Activated T-cell treated with anti-CD3 and anti-CD28 coated beads, Interleukin-2, amount 50 U/mL, for 72 hours (primary cell): ENCODE measurements at places on chromosomes 12 and 14.

GRCh38 chr14:99560922-99561683 is 42.9 kb downstream of the CCDC85C start:
- DNase-seq: no peak

DNA sequence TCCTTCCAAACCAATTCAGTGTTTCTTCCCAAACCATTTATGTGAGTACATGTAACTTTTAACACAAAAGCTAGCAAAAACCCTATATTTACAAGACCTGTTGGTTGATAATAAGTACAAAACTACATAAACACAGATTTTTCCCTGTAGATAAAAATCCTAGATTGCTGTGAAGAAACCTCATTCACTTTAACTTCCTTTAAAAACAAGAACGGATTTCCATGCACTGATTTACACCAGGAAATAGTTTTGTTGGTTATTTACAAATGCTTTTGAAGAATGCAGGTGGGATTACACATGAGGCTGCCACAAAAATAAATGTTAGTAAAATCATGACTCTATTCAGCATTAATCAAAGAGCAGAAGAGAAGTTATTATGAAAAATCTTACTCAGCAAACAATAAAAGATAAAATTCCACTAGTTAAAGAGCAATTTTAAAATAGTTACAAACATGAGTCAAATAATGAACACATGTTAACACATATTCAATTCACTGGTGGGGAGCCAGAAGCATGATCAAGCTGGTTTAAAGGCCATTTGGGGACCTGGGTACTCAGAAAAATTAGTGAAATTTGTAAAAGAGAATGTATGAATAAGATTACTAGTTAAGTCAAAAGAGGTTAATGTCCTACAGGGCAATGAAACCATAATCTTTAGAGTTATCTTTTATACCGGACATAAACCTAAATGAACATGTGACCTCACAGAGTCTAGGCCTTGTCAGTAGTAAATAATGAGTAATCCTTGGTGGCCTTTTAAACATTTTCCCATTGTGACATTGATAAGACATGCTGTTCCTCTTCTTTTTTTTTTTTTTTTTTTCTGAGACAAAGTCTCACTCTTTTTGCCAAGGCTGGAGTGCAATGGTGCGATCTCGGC is 79.9 kb downstream of the PHLDA1 start:
- no peak for DNase-seq

GRCh38 chr12:122929812-122930211 is 33.9 kb upstream of the VPS37B start:
- no peak for DNase-seq

DNA sequence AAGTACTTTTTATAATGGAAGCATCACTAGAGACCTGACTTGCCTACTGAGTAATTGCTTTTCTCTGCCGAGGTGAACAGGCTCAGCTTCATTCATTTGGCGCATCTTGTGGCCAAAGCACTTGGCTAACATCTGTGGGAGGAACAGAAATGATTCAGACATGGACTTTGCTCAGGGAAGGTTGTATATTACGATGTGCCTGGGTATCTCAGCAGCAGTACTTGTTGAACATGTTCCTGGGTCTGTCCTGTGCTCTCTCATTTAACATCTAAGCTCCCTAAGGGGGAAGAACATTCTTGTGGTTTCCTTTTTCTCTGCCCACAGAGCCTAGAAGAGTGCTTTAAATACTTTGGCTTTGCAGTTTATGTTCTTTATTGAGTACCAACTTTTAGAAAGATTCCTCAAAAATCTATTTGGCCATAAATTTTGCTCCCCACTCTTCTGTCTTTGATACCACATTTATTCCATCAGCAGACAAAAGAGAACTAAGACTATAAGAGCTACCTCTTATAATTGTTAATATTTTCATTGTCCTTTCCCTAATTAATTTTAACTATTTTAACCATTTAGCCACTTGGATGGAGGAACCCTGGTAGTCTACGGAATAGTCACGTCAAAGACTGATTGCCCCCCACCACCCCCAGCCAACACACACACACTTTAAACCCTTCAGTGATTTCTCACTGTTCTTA is 101.2 kb upstream of the EGLN3 start:
- peak; percentile 4 for DNase-seq

GRCh38 chr12:56840922-56841321 is 77.8 kb downstream of the HSD17B6 start:
- no peak for DNase-seq

DNA sequence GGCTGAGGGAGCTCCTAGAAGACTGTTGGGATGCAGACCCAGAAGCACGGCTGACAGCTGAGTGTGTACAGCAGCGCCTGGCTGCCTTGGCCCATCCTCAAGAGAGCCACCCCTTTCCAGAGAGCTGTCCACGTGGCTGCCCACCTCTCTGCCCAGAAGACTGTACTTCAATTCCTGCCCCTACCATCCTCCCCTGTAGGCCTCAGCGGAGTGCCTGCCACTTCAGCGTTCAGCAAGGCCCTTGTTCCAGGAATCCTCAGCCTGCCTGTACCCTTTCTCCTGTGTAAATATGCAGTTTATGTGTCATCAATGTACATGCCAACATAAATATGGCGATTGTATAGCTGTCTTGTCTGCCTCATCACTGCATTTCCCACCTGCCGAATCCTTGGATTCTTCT is 7.5 kb downstream of the AMHR2 start:
- DNase-seq: no peak

GRCh38 chr12:44616402-44616801 is 259.7 kb downstream of the NELL2 start:
- DNase-seq: no peak

GRCh38 chr14:35347323-35348043 is 55.3 kb downstream of the PSMA6 start:
- DNase-seq: no peak

- DNase-seq: no peak
Observed at GRCh38 chr14:63475761-63476160, 67.4 kb downstream of the PPP2R5E start.

- peak; percentile 83 for DNase-seq
Observed at GRCh38 chr12:31324116-31324844, 1.7 kb downstream of the SINHCAF start.
